ENCODE measurements at places on chromosomes 16 and 17.

GRCh38 chr16:71440669-71441347 lies 1.0 kb downstream of the TLE7 start:
- no peak for DNase-seq

DNA sequence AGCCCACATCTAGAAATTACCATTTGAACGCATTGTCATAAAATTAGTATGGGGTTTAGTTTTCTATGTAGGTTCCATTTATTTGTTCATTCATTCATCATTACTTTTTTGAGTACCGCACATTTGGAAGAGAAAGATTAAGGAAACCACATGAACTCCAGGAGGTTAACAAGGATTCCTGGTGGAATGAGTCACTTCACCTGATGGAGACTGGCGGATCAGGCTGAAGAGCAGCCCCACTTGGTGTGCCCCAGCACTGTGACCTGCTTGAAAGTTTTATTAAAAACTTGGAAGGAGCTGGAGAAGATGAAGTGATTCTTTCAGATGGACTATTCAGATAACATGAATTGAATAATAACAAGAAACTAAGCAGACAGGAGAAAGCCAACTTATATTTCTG lies 293.6 kb upstream of the CDH11 start:
- no peak for DNase-seq

GRCh38 chr17:82880620-82881323 lies 41.0 kb upstream of the ZNF750 start:
- no peak for DNase-seq

GRCh38 chr16:35642322-35642835 lies 2183.0 kb downstream of the TP53TG3F start:
- no peak for DNase-seq

GRCh38 chr16:50884066-50884860 lies 142.4 kb downstream of the CYLD start:
- DNase-seq: peak; percentile 38

- DNase-seq: no peak
These were observed 137.7 kb downstream of the RBFOX1 start for GRCh38 chr16:7470344-7470743.

DNA sequence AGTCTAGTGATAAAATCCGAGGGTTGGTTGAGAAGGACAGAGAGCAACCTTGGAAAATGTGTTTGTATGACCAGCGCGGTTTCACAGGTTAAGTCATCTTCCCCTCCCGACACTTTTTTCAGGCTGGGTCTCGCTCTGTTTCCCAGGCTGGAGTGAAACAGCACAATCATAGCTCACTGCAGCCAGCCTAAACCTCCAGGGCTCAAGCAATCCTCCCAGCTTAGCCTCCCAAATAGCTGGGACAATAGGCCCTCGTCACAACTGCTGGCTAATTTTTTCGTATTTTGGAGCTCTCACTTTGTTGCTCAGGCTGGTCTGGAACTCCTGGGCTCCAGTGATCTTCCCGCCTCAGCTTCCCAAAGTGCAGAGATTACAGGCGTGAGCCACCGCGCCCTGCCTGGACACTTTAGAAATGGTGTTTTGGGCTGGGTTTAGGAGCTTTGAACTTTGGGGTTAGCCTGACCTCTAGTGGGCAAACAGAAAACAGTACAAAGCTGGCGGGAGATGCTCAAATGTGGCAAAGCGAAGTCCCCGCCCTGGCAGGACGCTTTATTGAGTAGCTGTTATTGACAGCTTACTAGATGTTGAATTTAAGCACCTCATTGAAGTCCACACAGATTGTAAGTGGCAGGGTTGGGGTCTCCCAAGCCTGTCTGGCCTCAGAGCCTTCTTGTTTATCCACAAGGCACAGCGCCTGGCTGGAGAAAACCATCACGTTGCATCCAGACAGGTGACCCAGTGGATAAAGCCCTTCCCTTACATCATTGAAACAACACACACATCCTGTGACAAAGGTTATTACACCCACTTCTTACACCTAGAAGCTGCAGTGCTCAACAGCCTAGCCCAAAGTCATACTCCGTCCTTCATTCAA lies 34.7 kb upstream of the RBBP6 start:
- DNase-seq: peak; percentile 77

DNA sequence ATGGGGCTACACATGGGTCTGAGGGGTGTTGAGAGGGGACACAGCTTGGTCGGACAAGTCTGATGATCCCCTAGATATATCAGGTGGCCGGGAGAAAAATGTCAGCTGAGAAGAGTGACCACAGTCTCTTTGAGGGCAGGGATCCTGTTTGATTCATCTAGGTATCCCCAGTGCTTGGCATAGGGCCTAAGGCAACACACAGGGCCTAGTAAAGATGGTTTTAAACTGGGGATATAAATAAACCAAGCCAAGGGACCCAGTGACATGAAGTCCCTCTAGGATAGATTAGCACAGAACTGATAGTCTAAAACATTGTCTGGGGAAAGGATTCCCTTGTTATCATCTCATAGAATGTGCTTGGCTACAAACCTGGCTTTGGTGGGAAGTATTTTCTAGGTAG lies 1.4 kb downstream of the ERCC4 start:
- DNase-seq: no peak

GRCh38 chr17:39617446-39618245 lies 9.1 kb upstream of the PPP1R1B start:
- peak; percentile 65 for DNase-seq

DNA sequence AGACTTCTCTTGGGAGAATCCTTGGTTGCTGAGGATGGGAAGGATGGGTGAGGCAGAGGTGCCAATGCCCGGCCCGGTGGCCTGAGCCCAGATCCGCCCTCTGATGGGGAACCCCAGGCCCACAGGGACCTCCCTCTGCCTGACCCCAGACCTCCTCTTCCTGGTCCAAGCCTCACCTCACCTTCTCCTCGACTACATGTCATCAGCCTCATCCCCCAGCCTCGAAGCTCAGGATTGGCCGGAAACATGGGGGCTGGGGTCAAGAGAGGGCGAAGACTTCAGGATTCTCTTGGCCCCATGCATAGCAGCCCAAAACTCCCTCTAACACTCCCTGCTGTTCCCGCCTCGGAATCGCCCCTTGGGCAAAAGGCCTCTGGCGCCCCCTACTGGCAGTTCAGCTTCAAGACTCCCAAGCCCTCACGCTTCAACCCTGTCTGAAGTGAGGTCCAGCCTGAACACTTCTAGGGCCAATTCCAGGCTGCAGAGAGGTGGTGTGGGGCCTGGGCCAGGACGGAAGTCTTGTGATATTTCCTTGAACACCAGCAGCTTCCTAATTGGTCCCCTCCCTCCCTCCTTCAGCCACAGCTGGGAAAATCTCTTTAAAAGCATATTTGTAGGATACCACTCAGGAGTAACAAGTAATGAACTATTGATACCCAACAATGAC lies 47.2 kb downstream of the ARHGAP27 start:
- peak; percentile 92 for DNase-seq

DNA sequence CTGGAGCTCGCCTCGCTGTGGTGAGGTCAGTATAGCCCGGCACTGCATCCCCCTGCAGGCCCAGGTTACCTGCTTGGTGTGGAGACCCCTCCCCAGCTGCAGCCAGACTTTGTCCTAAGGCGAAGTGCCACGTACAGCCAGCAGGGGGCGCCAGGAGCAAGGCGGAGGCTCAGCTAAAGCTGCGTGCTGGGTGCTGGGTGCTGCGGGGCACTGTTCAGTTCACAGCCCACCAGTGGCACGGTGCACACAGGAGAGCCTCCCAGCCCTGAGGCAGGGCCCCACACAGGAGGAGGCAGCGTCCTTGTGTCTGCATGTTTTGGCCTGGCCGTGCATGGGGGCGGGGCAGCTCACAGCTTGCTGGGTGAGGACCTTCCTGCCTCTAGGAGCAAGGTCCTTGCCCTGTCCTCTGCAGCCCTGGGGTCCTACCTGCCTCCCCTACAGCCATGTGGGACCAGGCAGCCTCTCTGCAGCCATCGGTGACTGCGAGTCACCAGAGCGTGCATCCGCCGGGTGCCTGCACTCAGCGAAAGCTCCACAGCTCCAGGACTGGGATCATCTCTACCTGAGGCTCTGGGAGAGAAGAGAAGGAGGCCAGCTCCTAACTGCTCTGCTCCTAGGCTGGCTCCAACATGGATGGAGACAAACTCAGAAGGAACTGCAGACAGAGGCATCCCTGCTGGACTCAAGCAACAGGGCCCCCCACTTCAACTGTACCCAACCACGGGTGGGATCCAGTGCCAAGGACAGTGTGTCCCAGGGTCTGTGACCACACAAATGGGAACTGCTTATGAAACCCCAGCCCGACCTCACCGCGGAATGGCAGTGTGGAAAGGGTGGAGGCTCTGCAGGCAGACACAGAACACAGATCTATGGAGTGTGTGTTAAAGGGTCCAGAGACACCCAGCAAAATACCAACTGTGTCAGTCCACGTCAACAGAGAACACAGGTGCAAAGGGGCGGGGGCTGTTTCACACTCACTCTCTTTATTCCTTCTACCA lies 19.0 kb downstream of the SLC7A5 start:
- DNase-seq: peak; percentile 78

GRCh38 chr17:32998111-32998886 lies 6.7 kb downstream of the SPACA3 start:
- peak; percentile 73 for DNase-seq

GRCh38 chr16:50400967-50401348 lies 32.2 kb upstream of the BRD7 start:
- no peak for DNase-seq

DNA sequence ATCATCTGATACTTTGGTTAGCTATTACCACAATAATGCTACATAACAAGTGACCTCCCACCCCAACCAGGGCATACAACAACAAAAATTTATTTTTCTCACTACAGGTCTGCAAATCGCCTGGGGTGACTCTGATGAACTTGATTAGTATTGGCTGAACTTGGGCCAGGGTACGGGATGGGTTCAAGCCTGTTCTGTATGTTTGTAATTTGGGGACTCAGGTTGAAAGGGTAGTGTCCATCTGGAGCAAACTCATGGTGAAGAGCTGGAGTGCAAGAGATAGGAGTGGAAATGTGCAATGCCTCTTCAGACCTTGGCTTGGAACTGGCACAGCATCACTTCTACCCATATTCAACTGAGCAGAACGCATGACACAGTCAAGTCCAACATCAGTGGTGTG lies 16.3 kb upstream of the NKD1 start:
- no peak for DNase-seq

DNA sequence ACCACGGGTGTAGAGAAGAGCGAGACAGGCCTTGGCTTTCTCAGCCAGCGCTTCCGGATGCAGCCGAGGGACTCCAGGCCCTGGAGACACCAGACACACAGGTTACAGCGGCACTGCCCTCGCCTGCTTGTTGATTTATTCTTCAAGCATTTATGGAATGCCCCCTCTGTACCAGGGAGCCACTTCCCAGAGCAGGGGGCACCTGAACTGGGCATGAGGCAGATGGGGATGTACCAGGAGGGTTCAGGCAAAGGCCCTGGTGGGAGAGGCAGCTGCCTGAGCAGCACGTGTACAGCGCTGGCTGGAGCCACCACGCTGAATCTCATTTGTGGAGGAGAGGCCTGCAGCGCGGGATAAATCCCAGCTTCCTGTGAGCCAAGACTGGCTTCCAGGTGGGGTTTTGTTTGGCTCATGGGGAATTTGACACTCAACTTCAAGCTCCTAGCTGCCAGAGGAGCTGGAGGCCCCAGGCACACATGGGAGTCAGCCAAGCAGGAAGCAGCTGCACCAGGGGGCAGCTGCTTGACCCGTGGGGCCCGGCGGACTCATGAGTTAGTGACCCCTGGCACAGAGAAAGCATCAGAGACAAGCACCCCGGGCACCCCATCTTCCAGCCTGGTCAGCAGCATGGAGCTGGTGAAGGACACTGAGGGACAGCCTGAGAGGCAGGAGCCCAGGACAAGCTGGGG lies 59.7 kb downstream of the IL21R start:
- no peak for DNase-seq

DNA sequence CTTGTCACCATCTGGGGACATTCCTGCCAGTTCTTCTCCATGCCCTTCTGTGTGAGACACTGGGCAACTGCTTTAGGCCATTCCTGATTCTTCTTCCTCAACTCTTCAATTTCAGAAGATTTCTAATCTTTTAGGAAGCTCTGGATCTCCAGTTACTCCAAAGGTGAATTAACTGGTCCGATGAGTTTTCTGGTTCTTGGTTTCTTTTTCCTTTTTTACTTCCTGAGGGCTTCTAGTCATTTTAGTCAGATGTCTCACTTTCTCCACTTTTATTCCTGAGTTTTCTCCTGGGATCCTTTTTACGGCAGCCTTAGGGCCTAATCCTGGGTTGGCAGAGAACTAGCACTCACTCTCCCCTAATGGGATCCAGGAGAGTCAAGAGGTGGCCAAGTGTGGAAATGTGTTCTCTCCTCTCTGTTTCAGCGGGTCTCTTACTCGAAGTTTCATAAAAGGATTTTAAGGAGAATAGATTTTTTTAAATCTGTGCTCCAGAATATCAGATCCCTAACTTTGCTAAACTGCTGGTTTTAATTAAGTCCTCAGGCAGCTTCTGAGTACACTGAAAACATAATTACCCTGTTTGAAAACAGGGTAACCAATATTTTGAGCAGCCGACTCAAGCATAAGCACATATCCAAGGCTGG lies 107.6 kb downstream of the RMI2 start:
- DNase-seq: no peak

DNA sequence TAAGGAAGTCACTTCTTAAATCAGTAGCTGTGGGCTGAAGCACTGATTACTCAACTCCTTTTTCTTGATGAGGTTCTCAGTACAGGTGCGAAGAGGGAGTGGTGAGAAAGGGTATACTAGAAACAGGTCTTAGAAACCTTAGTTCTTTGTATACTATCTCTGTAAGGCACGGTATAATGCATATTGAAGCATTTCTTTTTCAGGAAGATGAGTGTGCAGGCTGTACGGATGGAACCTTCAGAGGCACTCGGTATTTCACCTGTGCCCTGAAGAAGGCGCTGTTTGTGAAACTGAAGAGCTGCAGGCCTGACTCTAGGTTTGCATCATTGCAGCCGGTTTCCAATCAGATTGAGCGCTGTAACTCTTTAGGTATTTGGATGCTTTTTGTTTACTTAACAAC lies 39.2 kb downstream of the CYLD start:
- DNase-seq: peak; percentile 26

DNA sequence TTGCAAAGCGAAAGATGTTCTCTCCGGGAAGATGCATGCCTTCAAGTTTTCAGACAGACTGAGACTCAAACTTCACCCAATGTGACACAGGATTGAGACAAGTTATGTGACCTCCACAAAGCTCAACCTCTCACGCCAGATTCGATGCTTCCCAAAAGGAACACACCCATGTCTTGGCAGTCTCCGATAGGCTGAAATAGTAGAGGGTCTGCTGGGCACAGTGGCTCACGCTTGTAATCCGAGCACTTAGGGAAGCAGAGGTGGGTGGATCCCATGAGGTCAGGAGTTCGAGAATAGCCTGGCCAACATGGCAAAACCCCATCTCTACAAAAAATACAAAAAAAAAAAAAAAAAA lies 22.1 kb downstream of the ZFHX3 start:
- DNase-seq: no peak

- no peak for DNase-seq
These were observed 2.5 kb downstream of the DNAI2 start for GRCh38 chr17:74276541-74277009.
